Skin of body (tissue), 3 donors: ENCODE measurements at places on chromosomes 1 and 21. TPM values are rescaled to one million over a fixed set of nuclear protein-coding genes. Genes with fewer than 3 reads are reported as not detected.

SMCP gene
- not detected for total RNA-seq

SPRR2B gene
- total RNA-seq = not detected

DNA sequence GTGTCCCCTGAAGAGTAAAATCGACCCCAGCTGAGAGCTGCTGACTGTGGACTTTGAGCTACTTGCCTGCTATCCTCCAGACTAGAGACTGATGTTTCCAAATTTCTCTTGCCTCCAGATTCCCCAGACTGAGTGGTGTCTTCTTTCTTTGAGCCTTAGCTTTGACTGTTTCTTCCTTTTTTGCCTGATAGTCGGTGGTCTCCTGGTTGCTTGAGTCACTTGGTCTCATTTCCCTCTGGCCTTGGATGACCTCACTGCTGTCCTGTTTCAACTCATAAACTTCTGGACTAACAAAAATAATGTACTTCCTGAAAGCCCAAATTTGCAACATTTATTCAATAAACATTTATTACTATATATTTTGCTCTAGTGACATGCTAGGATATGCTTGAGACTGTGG, 52.9 kb upstream of the DIPK1A start:
- DNase-seq = no peak

- no peak for DNase-seq
These were observed 56.3 kb upstream of the GPR153 start for GRCh38 chr1:6317098-6317760.

DNA sequence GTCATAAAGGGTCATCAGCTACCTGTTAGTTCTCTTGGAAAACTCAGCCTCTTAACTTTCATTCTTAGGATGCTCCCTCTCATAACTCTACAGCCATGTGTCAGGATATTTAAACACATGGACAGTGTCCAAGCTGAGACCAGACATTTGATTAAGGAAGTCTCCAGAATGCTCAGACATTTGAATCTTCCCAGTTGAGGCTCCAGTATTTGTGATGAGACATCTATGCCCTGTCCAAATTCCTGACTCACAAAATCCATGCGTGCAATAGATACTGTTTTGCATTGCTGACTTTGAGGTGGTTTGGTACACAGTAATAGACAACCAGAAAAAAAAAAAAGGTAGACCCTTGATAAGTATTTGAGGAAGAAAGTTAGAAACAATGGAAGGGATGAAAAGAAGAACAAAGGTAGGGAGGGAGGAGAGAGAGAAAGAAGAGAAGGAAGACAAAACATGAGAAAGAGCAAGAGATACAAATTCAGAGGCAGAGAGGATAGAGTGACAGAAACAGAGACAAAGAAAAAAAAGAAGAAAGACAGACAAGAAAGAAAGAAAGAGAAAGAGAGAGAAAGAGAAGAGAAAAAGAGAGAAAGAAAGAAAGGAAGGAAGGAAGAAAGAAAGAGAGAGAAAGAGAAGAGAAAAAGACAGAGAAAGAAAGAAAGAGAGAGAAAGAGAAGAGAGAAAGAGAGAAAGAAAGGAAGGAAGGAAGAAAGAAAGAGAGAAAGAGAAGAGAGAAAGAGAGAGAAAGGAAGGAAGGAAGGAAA, 275.5 kb upstream of the PRMT6 start:
- DNase-seq = no peak

DNA sequence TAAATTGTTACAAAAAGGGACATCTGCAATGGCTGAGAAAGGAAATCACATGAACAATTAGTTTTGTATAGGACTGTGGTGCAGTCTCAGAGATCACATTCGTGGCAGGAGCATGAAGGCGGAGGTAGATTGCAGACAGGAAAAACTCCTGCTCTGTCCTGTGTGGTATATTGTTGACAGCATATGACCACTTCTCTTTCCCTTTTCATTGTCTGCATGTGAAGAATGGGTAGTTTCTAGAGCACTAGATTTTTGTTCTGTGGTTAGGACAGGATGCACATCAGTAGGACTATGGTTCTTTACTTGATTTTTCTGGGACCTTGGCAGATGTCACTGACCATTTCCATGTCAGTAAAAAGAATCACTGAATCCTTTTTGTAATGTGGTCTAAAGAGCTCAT, 625.9 kb upstream of the PKN2 start:
- DNase-seq = no peak
